ENCODE measurements at places on chromosomes 1 and 21.

DNA sequence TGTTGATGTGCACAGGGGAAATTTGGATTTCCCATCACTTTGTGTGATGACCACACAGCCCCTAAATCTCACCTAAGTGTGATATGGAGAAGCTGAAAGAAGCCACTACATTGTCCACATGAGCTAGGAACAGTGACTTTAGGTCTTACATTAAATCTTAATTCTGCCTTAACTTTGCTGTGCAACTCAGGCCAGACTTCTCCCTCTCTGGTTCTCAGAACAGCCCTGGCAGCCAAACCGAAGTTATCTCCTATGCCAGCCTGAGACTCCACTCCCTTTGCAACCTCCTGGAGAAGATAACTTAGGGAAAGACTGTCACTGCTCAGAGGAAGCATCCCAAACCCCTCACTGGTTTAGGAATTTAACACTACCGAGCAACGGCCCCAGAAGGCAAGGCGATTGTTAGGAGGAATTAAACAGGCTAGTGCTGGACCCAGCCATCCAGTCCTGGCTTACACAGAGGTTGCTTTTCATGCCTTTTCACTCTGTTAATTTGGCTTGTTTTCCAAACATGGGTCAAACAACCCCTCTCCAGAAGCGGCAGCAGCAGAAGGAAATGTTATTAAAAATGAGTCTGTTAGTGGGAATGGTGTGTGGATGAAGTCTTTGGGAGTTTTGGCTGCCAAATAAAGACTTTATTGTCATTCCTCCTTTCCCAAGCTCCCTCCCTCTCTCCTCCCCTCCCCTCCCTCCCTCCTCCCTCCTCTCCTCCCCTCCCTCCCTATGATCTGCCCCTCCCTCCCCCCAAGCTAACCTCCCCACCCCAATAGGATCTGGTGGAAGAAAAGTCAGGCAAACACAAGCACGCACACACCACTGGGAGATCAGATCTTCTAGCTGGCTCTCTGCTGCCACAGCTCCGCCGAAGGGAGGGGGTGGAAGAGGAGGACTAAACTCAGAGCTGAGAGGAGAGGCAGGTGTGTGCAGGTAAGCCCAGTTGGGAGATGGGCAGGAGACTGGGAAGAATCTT, at the start of gene PRELP:
PRELP (plus strand) TSS at position 795 of the 970 bp plus-strand sequence. CDS start 7,379 bp downstream, outside the sequence.
- DNase-seq, result no peak

DNA sequence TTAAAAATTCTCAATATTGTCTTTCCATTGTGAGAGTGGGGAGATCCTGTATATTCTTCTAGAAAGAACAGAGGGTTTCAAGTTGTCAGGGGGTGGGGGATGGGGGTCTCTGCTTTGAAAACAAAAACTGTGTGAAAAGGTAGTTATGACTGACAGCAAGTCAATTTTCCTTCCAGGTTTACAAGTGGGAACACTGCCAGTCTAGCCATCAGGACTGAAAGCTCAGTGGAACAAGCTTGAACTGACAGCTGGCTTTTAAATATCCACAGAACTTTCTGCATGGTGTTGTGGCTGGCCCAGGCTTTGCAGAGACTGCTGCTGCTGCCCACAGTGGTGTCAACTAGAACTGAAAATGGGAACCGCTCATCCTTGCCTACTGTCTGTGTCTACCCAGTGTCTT, 162.6 kb downstream of the TNR start:
- DNase-seq, result no peak

GRCh38 chr1:154265586-154265985, 6.8 kb upstream of the HAX1 start:
- DNase-seq, result no peak

- peak; percentile 79 for DNase-seq
Measured at GRCh38 chr21:45596704-45597318, 46.7 kb upstream of the PCBP3 start.

All from activated naive CD8-positive, alpha-beta T cell treated with anti-CD3 and anti-CD28 coated beads for 36 hours (primary cell).